NCI-H2107 (cell line): ENCODE measurements at places on chromosomes 5 and 9.

GRCh38 chr9:10260501-10260900 lies 352.3 kb downstream of the PTPRD start:
- DNase-seq, result no peak

- DNase-seq, result no peak
Measured at GRCh38 chr9:19498015-19498414, 89.2 kb downstream of the ACER2 start.

GRCh38 chr9:5543875-5544702 lies 33.8 kb downstream of the PDCD1LG2 start:
- DNase-seq, result no peak

DNA sequence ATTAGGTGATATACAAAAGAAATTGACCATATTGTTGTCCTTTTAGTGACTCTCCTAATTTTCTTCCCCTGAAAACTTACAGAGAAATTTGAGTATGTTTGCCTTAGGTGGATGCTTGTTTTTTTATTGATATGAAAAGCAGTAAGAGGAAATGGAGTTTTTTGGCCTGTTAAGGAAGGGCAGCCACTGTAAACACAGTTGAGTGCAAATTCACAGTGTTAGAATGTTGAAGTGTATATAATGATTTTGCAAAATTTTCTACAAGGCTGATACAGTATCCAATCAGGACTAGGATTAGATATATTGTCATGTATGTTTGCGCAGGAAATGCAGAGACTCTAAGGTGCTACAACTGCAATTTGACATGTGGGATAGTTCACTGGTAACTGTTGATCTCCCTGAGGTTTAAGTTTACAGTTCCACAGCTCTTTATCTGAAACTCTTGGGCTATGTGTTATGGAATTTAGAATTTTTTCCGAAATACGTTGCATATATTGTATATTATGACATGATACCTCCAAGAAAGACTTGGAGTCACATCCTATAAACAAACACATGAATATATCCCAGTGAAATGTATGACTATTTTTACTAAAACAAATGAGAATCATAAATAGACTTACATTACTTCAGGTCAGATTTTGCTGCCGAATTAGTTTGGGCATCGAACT lies 62.5 kb downstream of the FXN start:
- DNase-seq, result no peak

DNA sequence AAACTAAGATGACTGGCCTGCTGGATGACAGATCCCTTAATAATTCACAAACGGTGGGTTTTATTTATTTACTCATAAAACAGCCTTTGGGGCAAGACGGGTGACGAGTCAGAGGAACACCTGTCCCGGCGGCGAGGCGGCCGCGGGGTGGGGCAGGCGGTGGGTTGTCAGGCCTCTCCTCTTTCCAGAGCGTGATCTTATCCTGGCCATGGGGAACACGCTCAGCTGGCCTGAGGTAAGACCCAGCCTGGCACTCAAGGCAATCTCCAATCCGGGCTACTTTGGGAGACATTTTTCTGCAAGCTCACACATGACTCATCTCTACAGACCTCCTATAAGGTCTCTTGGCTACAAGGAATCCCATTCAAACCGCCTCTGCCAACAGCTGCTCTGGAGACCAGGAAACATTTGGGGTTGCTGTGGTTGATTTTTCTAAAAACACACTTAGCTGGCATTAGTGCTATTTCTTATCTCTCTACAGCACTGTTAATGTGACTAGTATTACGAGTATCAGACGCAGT lies 6.3 kb downstream of the RAPGEF1 start:
- DNase-seq, result no peak
